ENCODE measurements at places on chromosomes 13 and 19. TPM values are rescaled to one million over a fixed set of nuclear protein-coding genes. Genes with fewer than 3 reads are reported as not detected.

Gene ANKRD27
- 41.7 TPM for total RNA-seq

Gene HSH2D
- 181 TPM for total RNA-seq

GRCh38 chr13:43129066-43129465 is 105.7 kb downstream of the DNAJC15 start:
- DNase-seq = no peak

GRCh38 chr13:42549552-42549936 is 24.4 kb upstream of the TNFSF11 start:
- DNase-seq = no peak

- peak; percentile 25 for DNase-seq
Observed at GRCh38 chr13:113883921-113884804, 20.3 kb upstream of the GAS6 start.

DNA sequence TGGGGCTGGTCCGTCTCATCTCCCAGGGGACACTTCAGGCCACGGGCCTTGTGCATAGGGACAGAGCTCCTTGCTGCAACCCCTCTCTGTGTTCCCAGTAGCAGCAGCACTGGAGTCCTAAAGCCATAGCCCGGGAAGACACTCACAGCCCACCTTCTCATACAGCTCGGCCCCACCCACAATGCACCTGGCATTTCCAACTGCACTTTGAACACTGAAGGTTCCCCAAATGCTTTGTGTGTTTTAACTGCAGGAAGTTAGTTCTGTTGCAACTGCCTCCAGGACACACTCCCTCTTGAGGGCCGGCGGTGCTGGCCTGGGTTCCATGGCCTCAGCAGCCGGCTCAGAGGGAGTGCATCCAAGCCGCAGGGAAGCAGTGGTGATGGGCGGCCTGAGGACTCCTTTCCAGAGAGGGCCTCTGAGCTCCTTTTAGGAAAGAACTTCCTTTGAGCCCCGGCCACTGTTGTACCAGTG is 22.7 kb upstream of the TMEM255B start:
- no peak for DNase-seq

DNA sequence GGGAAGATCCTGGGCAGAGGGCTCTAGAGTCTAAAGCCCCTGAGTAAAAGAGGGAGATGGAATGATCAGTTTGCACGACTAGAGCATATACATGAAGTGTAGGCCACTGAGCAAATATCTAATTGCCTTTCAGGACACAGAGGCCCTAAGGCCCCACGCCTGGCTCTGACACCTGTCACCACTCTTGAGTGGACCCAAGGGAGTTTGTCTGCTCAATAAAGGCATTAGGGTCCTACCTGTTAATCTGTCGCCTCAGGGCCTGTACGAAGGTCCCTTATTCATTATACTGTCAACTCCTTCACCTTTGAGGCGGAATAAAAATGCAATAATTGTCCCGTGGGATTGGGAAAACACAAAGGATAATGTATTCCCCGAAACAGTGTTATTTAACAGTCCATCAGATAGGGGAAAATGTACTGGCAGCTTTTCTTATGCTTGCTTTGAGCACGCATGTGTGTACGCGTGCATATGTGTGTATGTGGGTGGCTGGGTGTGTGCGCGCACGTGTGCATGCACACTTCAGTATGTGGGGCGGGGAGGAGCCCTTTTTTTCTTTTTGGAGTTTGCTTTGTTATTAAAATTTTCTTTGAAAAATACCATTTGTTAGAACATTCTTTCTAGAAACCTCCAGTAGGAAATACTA is 161.8 kb upstream of the SERP2 start:
- DNase-seq = no peak

DNA sequence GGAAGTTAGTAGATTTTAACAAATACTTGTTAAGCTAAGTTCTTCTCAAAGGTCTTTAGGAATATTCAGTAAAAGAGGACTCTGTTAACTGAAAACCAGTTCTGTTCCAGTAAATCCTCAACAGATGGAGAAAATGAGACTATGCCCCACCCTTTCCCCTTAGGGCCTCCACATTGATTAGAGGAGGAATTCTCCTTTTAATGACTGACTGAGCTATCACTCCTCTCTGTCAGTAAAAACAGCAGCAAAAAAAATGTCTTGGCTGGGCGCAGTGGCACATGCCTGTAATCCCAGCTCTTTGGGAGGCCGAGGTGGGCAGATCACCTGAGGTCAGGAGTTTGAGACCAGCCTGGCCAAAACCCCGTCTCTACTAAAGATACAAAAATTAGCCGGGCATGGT is 50.1 kb downstream of the NLRP12 start:
- no peak for DNase-seq

- DNase-seq = no peak
Observed at GRCh38 chr19:48779636-48780035, 24.3 kb downstream of the FGF21 start.

- DNase-seq = no peak
Observed at GRCh38 chr13:48144413-48145035, 49.6 kb upstream of the MED4 start.

- DNase-seq = no peak
Observed at GRCh38 chr13:43783820-43784219, 3.0 kb downstream of the ENOX1 start.

- no peak for DNase-seq
Observed at GRCh38 chr19:36183245-36183628, 31.0 kb upstream of the COX7A1 start.

GRCh38 chr19:56601375-56601774 is 6.3 kb downstream of the ZNF71 start:
- DNase-seq = no peak

Gene NHLRC3
- 29.2 TPM for total RNA-seq

Gene URAD
- total RNA-seq = not detected

Data from activated CD8-positive, alpha-beta memory T cell treated with anti-CD3 and anti-CD28 coated beads, Interleukin-2, amount 10 ng/mL, durations not matched to agents 7 days and 5 days (primary cell).